ENCODE measurements at places on chromosomes 16 and 17. TPM values are rescaled to one million over a fixed set of nuclear protein-coding genes. Genes with fewer than 3 reads are reported as not detected.
A peak's percentile ranks its signal among the peaks of the same experiment; 100 is the strongest.

DNA sequence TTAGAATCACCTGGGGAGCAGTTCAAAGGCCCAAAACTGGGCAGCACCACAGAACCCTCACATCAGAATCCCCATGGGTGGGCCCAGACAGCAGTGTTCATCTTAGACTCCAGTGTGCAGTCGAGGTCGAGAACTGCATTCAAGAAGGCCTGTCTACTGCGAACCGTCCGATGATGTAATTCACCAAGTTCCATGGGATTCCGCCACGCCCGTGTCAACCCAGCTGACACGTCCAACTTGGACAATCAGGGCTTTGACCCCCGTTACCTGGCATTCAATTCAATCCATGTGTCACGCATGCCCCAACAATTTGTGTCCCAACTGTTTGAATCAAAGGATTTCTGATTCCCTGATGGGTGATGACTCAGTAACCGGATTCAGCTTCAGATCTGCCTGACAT lies 9.2 kb downstream of the HSBP1 start:
- no peak for DNase-seq

GRCh38 chr17:55238931-55239297 lies 25.8 kb upstream of the HLF start:
- DNase-seq: no peak

DNA sequence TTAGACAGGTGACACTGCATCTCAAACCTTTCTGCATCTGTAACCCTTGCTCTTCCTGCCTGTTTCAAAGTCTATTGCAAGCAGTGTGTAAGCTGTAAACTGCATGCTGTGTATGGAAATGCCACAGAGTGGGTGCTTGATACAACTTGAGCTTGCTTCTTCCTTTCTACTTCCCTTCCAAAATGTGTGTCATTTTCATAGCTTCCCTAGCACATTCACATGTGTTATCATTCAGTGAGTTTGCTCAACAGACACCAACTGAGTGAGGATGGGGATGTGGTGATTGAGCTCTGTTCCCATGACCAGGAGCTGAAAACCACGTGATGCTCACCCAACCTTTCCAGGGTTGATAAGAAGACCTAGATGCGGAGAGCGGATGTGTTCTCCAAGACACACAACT lies 111.1 kb downstream of the VAT1L start:
- no peak for DNase-seq

DNA sequence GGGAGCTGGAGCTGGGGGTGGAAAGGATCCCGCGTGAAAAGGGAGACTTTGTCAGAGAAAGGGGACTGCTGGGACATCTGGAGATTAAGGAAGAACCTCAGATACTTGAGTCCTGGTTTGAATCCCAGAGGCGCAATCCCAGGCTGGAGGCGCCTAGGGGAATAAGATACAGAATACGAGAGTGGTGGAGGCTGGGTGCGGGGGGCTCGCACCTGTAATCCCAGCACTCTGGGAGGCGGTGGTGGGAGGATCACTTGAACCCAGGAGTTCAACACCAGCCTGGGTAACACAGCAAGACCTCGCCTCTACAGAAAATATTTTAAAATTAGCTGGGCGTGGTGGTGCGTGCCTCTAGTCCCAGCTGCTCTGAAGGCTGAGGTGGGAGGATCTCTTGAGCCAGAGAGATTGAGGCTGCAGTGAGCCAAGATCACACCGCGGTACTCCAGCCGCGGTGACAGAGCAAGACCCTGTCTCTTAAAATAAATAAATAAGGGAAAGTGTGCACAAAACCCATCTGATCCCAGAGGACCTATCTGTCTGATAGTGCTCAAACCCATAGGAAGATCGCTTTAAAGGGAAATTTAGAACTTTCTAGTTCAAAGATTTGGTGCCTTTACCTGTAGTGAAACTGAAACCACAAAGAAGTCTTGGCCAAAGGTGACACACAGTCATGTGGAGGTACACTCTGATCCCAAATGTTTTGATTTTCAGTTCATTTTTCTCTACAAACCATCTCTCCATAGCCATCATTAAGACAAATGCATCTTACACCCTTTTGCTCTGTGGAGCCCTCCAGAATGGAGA lies 617 bp upstream of the SCRN2 start:
- no peak for DNase-seq

DNA sequence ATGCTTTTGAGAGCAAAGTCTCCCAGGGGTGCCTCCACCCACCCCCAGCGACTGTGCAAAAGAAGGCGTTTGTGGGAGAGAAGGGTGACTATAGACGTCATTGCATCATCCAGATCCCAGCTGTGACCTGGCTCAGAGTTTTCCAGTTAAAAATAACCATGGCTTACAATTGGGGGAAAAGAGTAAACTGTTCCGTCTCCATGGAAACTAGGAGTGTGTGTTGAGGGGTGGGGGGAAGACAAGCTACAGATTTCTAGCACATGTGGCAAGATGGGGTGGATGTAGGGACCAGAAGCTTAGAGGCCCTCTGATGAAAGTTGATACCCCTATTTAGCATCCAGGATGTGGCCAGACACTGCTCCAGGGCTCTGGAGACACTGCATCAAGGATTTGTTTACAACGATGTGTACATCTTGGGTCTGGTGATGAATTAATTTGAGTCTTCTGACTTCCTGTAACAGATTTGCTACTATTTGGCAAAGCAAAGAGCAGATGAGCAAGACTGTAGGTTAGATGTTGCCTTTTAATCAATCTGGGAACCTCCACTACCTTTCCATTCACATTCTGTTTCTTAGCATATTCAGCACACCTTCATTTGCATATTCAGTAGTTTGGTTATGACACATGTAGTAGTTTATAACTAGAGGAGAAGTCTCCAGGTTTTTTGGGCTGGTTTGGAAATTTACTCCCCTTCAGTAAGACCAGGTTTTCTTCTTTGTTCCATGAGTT lies 6.2 kb upstream of the DUSP14 start:
- DNase-seq: no peak

DNA sequence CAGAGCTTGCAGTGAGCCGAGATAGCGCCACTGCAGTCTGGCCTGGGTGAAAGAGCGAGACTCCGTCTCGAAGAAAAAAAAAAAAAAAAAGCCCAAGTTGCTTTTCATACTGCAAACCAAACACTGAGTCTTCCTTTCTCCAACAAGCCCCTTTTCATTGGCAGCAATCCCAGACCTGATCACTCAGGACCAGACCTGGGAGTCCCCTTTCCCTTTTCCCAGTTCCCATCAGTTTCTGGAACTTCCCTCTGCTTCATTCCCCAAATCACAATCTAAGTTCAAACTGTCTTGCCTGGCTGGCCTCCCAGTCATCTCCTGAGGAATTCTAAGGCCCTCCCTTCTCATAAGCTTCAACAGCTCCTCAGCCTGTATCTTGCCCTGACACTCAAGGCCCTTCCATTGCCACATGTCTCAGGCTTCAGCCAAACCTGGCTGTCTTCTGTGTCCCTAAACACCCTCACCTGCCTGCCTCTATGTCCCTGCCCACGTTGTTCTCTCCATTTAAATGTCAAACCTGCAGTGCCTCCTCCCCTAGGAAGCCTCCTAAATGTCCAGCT lies 11.8 kb upstream of the PHF12 start:
- no peak for DNase-seq

GRCh38 chr17:76385892-76386786 lies 1.7 kb downstream of the SPHK1 start:
- peak; percentile 90 for DNase-seq

DNA sequence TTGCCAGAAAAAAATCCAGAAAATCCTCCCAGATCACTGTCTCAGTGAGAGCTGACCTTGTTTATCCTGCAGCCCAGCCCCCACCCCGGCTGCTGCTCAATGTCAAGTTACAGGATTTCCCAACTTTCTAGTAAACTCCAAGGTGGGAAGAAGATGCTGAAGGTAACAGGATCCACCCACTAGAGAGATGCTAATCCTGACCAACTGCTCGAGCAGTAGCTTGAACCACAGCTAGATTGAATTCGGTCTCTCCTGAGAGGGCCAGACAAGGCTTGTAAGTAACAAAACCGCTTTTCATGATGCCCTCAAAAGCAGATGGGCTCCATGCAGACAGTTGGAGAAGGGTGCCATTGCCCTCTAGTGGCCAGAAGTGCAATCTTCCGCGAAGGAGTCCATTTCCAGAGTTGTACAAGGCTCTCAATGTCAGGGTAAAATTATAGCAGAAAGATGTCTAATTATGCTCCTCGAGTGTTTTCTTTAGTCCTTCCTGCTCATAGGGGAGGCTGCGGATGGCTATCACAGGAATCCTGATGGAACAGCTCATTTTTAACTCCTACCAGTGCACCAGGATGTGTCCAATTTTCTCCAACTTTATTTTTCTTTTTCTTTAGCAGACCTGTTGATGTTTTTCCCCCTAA lies 3.9 kb downstream of the CDH11 start:
- peak; percentile 67 for DNase-seq

DNA sequence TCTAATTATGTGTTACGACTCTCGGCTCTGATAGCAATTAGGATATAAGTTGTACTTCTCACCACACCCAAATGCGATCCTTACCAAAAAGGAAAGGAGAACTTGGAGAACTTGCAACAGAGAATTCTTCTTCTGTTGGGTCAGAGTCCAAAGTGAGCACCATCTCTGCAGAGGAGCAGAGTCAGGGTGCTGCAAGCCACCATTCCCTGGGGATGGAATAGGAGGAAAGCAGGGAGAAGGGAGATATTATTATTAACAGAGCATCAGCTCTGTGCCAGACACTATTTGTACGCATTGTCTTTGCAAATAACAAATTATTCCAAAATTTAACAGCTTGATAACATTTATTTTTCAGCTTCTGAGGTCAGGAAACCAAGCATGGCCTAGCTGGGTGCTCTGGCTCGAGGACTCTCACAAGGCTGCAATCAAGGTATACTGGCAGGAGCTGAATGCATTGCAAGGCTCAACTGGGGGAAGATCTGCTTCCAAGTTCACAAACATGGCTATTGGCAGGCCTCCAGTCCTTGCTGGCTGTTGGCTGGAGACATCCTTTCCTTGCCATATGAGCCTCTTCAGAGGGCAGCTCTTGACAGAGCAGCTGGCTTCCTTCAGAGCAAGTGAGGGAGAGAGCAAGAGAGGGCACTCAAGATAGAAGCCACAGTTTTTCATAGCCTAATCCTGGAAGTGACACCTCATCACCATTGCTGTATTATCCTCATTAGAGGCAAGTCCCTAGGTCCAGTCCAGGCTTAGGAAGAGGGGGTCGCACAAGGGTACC lies 296.2 kb upstream of the CDH5 start:
- no peak for DNase-seq

DNA sequence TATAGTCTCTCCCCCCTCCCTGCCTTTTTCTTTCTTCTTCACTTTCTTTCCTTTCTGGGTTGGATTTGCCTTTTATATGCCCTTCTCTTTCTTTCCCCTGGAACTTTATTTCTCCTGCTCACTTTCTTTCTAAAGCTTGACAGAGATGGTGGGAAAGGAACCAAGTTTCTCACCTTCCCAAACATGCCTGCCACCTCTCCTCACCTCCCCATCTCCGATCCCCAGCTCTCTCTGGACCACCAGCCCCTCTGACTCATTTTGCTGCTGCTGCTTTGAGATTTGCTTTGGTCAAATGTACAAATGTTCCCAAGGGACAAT lies 6.7 kb upstream of the LHX1 start:
- no peak for DNase-seq

GRCh38 chr17:9941305-9941704 lies 36.2 kb upstream of the RCVRN start:
- no peak for DNase-seq

GRCh38 chr16:51172368-51172767 lies 21.3 kb upstream of the SALL1 start:
- no peak for DNase-seq

DNA sequence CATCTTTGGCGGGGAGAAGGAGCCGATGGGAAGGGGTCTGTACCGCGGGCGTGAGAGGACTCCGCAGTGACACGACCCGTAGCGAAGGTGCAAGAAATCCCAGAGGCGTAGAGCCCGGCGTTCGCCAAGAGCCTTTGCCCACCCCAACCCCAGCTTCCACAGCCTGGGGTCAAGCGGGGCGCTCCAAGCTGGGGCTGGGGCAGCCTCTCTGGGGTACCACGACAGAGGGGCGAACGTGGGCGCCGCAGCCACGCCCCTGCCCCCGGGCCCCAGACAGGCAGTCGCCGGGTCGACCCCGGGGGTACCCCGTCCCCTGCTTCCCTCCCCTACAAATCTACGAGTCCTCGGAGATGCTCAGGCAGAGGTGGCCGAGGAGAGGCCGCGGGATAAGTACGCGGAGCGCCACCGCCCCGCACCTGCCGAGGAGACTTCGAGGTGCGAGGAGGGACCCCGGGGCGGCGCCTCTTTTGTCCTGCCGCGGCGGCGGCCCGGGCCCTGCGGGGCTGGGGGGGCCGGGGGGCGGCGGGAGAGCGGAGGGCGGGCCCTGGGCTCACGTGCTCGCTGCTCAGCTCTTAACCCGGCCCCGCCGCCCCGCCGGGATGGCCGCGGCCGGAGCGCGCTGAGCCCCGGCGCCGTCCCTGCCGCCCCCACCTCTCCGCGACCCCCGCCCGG lies at the start of gene ADAM11:
ADAM11 (plus strand) TSS at position 575 of the 672 bp plus-strand sequence. CDS start 212 bp downstream, outside the sequence.
- DNase-seq: no peak

Gene KRT32
- not detected for total RNA-seq
